Stimulated activated CD4-positive, alpha-beta T cell treated with anti-CD3 and anti-CD28 coated beads, Interleukin-15, amount 100 ng/mL, for 1 hour (primary cell): ENCODE measurements at places on chromosomes 3 and 15.

DNA sequence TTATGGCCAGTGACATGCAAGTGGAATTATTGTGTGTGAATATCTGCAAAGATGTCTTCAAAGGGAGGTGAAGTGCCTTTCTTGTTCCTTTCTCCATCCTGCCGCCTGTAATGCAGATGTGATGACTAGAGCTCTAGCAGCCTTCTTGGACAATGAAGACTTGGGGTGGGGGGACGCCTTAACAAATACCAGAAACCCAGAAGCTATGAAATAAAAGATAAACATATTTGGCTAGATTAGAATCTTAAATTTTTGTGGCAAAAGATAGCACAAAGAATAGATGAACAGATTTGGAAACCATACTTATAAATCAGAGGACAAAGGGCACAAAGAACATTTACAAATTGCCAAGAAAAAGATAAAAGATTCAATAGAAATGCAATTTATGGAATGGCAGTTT is 56.1 kb downstream of the AMOTL2 start:
- no peak for DNase-seq

DNA sequence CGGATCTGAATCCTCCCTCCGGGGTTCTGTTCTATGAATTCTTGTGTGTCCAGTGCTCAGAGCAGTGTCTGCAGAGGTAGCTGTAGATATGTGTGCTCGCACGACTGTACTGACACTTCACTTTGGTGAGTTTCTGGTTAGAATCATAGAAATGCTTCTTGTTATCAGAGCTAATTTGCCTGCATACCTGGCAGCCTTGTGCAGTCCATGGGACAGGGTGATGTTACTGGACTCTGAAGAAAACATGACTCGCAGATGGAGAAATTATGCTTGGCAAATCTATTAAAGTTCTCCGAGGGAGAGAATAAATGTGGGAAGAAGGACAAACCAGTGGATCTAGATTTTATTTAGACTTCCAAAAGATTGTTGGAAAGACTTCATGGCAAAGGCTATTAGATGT is 12.2 kb downstream of the CGNL1 start:
- no peak for DNase-seq

DNA sequence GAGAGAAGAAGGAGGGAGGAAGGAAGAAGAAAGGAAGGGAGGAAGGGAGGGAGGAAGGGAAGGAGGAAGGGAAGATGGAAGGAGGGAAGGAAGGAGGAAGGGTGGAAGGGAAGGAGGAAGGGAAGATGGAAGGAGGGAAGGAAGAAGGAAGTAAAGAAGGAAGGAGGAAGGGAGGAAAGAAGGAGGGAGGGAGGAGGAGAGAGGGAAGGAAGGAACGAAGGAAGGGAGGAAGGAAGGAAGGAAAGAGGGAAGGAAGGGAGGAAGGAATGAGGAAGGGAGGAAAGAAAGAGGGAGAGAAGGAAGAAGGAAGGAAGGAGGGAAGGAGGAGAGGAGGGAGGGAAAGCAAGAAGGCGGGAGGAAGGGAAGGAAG is 31.8 kb upstream of the ALDH1L1 start:
- DNase-seq, result no peak

DNA sequence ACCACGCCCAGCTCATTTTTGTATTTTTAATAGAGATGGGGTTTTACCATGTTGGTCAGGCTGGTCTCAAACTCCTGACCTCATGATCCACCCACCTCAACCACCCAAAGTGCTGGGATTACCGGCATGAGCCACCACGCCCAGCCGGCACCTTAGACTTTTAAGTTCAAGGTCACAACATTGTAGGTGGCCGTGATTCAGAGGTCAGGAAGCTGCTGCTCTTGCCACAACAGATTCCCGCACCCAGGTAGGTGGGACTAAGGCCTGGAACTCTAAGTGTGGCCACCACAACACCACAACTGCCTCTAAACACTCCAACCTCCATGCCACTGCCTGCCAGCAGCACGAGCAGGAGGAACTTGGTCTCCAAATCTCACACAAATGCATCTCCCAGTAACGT is 196.8 kb downstream of the STT3B start:
- no peak for DNase-seq

- DNase-seq, result no peak
Measured at GRCh38 chr3:194446754-194447153, 40.0 kb downstream of the ATP13A3 start.

GRCh38 chr15:29511663-29512062 is 242.0 kb upstream of the NSMCE3 start:
- no peak for DNase-seq

GRCh38 chr3:119647843-119648575 is 12.4 kb downstream of the POPDC2 start:
- no peak for DNase-seq

- no peak for DNase-seq
Measured at GRCh38 chr3:106157411-106157810, 288.6 kb upstream of the CBLB start.

DNA sequence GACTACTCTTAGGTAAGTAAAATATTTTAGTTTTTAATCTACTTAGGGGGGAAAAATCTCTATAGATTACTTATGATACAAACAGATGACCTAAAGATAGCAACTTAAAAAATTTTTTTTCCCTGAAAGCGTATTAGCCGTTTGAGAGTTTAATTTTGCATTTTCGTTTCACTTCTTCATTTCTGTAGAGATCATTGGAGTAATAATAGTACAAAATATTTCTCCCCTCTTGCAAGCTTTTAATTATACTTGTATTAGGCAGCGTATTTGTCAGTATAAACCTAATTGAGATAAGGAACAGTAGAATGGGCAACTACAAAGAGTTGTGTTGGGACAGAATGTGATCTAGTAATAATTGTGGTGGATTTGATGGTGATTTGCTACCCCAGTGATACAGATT is 10.3 kb downstream of the SKIL start:
- no peak for DNase-seq

DNA sequence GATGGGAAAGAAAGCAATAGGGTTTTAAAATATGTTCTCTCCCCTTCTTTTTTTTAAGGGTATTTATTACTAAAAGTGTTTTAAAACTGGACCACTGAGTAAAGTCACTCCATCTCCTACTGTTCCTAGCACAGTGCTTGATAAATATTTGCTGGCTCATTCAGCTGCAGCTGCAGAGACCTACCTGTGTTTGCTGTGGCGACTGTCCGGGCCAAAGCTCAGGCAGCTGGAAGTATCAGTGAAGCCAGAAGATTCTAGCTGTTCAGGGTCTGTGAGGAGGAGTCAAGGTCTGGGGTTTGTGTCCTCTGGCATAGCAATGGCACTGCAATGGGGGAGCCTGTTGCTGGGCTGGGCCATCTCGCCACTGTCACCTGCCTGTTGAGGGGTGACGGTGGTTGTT is 109.9 kb downstream of the RPLP1 start:
- DNase-seq, result no peak

DNA sequence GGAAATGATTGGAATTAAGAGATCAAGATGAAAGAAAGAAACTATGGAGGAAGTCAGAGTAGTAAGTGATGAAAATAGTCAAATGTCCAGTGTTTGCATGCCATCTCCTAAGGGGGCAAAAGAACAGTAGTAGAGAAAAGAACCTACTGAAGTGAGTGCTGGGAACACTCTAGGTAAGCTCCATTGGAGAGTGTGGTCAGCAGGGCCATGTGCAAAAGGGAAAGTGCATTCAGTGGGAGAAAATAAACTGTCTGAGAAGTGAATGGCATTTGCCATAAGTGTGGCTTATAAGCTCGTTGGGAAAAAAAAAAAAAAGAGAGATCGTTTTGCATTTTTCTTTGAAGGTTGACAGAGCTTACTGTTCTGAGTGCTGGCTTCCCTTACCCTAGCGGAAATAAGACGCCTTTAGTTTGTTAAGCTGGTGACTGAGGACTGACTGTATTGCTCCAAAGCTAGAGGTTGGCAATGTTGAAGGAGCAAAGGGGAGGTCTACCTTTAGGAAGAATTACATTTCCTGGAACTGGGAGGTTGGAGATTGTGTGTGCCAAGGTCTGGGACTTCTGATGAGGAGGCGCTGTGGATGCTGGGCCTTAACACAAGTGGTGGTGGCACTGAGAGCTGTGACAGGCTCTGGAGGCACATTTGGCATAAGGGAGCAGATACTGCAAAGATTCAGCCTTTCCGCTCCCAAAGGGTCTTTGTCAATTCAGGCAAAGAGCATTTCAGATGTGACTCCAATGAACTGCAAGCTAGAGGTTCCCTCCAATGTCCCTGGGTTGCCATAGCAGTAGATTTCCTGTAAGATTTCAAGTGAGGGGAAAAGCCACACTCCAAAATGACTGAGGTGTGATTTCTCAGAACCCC is 287.8 kb upstream of the SATB1 start:
- DNase-seq, result no peak

DNA sequence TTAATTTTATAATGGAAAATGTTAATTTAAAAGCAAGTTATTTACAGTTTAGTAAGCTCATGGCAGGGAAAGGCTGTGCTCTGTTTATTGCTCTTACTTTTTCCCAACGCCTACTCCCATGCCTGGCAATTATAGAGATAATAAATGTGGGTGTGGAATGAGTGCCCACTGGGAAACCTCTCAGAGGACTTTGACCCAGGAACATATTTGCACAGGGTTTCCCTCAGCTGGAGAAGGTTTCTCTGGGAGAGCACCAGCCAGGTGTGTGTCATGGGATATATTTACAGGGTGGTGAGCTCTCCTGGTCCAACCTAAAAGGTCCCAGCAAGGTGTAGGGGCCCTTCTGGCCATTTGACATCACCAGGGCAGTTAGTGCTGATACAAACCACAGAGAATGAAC is 27.9 kb downstream of the ZNF710 start:
- no peak for DNase-seq

DNA sequence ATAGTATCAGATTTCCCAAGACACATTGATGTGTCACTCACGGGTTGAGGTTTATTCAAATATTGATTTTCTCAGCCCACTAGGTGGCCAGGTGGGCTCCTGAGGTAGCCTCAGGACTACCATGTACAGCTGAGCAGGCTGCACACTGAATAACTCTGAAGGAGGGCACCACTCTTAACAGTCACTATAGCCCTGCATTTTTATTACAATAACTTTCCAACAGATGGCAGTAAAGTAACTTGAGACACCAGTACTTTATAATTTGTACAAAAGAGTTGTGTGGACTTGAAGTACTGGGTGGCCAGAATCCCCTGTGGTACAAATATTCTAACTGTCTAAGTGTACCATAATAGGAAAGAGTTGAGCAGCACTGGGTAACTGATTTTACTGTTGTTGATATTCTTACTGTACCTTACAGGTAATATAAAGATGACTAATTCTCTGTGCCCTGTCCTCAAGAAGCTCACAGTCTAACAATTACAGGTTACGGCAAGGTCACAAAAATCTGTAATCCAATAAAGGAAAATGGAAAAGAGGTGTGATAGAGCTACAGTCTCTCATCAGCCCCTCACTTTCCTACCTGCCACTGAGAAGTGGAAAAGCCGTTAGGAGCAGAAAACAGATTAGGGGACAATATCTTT is 76.0 kb downstream of the ETFA start:
- no peak for DNase-seq

GRCh38 chr15:97182581-97182980 is 777.9 kb upstream of the ARRDC4 start:
- no peak for DNase-seq

DNA sequence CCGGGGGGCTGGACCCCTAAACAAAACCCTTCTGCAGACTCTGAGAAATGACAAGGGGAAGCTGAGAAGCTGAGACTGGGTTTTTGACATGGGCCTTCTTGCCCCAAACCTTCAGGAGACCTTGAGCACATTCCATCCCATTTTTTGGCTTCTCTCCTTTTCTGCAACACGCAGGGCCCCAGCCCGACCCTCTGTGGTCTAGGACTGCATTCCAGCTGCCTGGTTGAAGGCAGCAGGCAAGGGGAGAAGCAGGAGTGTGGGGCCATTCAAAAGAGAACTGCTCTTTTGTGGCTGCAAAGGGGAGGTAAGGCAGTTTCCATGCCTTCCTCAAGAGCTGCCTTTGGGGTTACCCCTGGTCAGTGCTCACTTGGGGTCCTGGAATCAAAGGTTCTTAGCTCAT is 263.0 kb downstream of the TLE3 start:
- no peak for DNase-seq

DNA sequence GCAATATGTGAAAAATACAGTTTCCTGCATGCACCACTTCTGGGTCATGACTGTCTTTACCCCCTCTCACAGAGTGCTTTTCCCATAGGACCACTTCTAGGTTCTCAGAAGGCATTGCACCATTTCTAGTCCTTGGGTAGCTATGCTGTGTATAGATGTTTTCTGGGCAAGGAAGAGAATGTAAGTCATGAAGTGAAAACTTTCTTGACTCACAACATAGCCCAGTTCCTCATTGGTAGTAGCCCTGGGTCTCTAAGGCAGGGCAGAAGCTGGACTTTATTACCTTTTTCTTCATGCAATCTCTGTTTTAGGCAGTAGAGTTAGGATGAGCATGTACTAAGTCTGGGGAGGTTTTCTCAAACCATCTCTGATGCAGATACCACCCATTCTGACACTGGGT is 203.1 kb downstream of the EPHB1 start:
- DNase-seq, result no peak

GRCh38 chr3:106488331-106488730 is 619.5 kb upstream of the CBLB start:
- DNase-seq, result no peak

DNA sequence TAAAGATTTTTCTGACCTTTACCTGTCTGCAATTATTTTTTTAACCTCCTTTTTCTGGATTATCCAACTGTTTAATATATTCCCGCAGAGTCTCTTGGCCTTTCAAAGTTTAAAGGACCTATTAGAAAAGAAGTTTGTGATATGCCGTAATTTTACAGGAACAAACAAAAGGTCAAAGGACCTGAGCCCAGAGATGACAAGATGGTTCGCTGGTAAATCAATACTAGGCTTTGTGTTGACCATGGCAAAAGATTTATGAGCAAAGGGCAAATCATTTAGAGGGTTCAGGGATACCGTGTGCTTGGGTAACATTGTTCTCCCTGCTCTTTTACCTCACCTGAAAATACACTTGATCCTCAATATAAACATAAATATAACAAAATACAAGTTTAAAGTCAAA is 923.5 kb downstream of the ROBO1 start:
- no peak for DNase-seq

DNA sequence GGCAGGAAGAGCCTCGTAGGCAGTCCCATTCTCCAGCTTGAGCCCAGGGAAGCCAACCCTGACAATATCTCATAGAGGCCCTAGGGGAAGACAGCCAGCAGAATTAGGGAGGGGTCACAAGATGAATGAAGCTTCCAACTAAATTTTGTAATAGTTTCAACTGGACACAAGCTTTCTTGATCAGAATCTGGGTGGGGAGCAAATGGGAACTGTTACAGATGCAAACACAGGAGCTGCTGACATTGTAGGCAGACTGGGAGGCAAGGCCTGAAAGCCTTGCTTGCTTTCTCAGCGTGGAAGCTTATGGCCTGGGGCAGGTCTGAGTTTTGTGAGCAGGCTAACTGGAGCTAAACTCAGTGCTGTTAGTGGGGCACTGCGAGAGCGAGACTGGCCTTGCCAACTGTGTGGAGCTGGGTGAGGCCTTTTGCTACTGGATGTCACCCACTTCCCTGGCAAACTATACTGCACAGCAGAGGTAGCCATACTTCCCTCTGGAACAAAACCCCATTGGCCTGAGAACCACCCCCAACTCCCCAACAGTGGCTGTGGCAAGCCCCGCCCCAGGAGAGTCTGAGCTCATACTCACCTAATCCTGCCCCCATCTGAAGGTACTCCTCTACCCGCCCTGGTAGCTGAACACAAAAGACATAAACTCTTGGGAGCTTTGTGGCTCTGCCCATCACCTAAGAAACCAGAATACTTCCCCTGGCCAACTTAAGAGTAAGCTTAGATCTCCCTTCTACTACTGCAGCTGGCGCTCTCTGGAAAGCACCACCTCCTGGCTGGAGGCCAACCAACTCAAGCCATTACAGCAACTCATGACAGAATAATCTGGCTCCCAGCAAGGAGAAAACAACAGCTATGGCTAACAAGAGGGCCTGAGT is 42.9 kb downstream of the CFAP20DC start:
- no peak for DNase-seq

- no peak for DNase-seq
Measured at GRCh38 chr3:194054540-194054939, 81.4 kb upstream of the HES1 start.
